ENCODE measurements at places on chromosomes 1 and 21.

DNA sequence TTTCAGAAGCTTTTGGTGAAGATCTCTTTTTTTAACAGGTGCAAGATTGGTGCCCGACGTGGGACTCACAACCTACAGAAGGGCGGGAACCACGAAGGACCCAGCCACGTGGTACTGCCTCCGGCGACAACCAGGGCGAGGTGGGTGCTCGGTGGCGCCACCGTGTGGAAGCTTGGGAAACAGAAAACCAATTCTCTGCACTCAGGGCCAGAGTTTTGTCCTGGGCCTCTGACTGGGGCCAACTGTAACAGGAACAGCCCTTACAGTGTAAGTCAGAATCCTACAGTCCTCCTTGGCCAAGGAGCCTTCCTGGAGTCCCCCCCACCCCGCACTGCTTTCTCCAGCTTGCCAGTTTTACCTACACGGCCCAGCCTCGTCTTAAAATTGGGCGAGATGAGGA, 11.6 kb upstream of the S100A7A start:
- DNase-seq: peak; percentile 67

GRCh38 chr21:15616864-15617574, 112.8 kb upstream of the USP25 start:
- DNase-seq: peak; percentile 27

DNA sequence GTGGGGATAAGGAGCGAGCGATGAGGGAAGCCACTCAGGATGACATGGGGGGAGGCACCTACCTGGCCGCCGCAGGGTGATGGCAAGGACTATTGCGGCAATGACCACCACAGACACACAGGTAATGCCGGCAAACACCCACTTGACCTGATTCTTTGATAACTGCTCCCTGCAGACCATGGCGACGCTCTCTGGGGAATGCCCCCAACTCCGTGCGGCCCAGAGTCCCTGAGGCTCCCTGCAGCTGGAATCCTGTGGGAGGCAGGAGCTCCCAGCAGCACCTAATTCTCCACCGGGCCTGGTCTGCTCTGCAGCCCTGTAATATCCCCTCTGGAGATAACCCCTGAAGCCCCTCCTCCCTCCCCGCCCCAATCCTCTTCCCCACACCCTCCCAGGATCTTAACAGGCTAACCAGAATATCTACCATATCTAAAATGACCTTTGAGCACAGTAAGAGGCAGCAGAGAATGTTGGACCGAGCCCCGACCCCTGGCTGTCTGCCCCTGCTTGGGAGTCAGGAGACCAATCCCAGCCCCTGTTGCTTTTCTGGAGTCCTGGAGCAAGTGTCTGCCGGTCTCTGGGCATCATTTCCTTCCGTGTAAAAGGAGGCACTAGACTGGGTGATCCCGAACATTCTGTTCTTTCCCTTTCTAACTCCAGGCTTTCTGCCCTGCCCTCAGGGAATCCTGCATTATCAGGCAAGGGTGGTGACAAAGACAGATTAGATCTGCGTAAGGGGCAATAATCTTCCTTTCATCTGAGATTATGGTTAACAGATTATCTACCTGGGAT, at the start of gene FAM151A:
Gene FAM151A, minus strand, starts transcription at position 310 of the 792 bp plus-strand sequence. Its CDS starts 130 bp downstream, at position 180.
- DNase-seq: no peak

GRCh38 chr21:39667353-39667891, 54.7 kb downstream of the B3GALT5 start:
- no peak for DNase-seq

- DNase-seq: no peak
Measured at GRCh38 chr1:171081314-171081753, 9.4 kb upstream of the FMO3 start.

DNA sequence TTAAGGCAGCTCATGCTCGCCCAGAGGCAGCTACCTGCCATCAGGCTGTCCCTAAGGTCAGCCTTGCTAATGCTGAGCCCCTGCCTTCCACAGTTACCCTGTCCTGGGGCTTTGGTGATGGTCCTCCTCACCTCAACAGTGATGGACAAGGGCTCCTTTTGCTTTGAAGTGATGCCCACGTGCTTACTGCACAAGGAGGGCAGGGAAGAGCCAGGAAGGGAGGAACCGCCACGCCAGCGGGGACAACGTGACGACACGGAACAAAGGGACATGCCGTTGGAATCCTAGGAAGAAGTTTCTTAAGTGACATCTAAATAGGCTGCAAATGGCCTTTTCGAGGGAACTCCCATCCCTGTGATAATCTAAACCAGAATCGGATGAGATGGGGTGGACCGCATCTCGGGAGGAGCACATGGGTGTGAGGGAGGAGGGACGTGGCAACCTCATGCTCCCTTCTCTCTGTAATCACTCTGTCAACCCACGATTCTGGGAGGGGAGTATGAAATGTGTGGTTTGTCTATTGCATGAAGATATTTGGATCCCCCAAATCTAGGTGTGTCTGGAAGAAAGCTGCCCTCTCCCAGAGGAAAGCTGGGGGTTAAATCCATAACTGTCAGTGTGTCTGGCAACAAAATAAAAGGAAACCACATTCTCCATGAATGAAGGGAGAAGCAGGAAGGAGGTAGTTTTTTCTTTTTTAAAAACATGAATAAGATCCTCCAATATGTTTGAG, 110.9 kb upstream of the IRF2BP2 start:
- no peak for DNase-seq

DNA sequence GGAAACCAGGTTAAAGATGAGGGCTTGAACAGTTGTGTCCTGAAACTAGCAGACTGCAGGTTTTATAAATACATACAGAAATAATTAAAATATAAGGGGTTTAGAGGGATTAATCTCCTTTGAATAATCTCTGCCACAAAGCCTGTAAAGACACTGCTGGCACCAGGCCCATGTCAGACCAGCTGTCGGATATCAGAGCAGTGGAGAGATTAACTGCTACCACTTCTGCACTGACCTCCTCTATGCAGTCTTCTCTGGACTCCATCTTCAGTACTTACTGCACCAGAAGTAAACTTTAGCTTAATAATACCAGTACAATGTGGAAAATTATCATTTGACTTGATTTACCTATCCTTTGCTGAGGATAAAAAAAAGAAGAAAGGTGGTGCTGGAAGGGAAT, 128.6 kb downstream of the LHX4 start:
- no peak for DNase-seq

DNA sequence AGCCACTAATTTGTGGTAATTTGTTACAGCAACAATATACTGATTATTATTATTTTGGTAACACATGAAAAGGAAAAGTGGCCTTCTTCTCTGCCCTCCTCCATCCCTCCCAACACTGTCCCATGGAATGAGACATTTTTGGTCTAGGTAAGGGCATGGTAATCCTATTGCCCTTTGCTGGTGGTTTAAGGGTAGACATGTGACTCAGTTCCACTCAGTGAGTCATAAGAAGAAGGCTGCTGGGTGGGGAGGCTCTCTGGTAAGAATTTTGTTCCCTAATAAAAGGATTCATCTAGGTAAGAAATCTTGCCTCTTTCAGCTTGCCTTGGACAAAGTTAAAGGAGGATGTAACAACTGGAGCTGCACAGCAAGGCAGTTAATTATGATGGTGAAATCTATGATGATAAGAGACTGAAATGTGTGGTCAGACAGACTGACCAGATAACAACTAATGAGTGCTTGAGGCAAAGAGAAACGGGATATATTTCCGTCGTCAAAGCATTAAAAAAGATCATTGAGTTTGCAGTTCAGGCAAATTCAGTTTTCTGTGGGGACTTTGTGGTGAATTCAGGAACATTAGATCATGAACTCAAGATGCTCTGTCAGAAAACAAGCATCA, 232.0 kb upstream of the KCNK2 start:
- no peak for DNase-seq

DNA sequence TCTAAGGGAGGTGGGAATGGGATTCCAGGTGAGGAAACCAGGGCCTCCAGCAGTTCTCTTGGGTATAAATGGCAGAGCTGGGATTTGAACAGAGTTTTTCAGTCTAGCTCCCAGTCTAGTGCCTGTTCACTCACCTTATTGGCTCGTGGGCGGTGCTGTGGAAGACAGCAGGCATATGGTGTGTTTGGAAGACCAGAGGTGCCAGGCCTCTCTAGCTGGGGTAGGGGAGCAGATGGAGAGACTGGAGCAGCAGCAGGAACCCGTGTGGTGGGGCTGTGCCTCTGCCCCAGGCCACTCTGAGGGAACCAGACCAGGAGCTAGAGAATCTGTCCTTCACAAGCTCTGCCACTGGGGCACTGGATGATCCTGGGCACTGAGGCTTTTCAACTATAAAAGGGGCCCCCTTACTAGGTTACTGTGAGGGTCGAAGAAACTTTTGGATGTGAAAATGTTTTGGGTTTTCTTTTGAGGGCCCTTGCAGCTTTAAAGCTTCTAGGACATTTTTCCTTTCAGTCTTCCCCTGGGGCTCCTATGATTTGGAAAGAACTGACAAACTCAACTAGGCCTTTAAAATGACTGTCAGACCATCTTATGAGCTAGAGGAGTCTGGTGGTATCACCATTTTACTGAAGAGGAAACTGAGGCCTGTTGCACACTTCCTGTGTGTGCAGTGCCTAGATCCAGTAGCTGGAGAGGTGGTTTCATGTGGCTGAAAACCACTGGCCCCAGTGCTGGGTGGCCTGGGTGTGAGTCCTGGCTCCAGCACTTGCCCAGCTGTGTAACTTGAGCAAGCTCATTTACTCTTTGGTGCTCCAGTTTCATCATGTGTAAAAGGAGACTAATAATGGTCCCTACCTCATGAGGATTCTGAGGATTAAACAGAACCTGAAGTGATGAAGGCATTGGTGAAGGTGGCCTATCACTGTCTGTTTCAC, 6.1 kb downstream of the DMRTB1 start:
- DNase-seq: no peak

DNA sequence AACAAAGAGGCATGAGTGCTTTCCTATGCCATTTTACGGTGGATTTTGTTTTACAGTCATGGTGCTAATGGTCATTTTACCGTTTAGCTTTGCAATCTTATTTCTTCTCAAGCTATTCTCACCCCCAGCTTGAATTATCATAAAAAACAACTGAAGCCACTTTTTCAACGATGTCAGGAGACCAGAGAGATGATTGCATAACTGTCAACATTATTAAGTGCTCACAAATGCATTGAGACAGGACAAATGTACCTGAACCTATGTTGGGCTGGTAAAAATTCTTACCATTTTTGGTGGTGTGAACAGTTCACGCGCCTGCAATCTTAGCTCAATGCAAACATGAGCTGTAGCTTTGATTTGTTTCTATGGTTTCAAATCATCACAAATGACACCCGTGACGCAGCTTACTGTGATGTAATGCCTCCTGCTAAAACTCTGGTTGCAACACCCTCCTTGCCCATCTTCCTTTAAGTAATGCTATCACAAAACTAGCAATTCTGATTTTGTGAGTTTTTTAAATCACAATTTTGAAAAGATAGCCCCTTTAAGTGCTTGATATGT, 104.4 kb downstream of the UCHL5 start:
- peak; percentile 86 for DNase-seq

DNA sequence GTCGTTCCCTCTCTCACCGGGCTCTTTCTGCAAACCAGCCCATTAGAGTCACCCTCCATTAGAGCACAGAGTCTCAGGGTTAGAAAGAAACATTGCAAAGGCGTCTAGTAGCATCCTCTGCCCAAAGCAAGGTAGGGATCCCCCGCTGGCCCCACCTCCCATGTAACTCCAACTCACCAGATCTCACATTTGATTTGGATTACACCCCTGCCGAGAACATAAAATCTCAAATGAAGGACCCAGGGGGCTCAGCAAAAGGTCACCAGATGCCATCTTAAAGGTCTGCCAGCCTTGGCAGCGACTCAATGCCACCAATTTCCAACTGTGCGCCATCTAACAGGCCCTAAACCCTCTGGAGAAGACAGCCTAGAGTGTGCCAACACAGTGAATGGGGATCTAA, 14.1 kb downstream of the C1orf87 start:
- no peak for DNase-seq

- no peak for DNase-seq
Measured at GRCh38 chr1:190474650-190475211, 2.9 kb downstream of the BRINP3 start.

DNA sequence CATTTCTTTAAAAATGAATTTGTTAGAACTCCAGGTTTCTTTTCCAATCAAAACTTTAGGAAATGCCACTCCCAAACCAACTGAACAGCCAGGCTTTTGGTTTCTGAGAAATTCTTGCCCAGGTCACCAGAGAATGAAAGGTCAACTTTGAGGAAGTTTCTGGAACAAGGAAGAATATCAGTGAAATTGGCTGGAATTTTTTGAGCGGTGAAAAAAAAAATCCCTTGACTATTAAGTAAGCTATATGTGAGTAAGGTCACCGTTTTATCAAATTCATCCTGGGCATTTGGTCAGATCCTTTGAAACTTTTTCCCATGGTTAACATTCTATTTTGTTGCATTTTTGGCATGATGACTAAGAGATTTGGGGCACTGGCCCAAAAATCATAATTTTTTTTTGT, 469.3 kb downstream of the LTN1 start:
- no peak for DNase-seq

- no peak for DNase-seq
Measured at GRCh38 chr1:227777156-227777555, 38.3 kb upstream of the PRSS38 start.

DNA sequence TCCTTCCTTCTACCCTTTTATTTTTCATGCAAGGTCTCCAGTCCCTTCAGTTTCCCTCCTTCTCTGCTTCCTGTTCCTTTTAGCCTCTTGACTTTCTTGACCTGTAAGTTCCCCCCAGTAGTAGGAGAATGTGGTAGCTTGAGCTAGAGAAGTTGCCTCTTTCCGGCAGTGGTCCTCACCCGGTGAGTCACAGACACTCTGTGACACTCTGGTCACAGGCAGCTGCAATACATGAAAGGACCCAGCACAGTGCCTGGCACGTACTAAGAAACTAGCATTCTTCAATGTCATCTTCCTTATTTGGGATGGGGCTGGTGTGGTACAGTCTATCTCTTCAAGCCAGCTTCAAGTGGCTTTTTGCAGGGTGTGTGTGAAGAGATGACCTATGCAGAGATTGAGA, 16.0 kb downstream of the PFKFB2 start:
- DNase-seq: peak; percentile 39

GRCh38 chr1:244218220-244218619, 167.1 kb downstream of the ZBTB18 start:
- DNase-seq: no peak

- no peak for DNase-seq
Measured at GRCh38 chr1:203592156-203592555, 34.5 kb upstream of the ATP2B4 start.

DNA sequence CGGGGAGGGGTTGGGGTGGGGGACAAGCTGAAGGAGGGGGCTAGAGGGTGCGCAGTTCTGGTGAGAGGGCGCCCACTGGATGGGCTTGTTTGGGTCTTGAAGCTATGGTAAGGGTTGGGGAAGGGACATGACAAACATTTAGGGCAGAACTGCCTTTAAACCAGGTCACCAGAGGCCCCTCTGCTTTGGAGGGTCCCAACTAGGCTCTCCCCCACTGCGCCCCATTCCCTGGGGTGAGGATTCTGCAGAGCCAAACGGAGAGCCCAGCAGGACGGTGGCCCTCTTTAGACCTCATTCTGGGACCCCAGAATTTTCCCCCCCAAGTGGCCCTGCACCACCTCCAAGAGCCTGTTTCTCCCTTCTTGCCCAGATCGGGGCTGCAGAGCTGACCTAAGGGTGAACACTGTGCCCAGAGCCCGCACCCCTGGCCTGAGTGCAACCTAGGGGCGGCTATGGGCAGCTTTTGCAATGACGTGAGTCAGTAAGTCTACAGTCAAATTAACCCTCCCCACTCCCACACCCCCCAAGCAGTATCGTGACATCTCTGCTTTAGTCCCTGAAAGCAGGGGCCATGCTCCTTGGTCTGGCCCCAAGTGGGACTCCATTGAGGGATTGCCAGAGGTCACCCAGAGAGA, 593.8 kb downstream of the MATN1 start:
- peak; percentile 43 for DNase-seq

All from inflammatory macrophage treated with lipopolysaccharide for 4 hours (primary cell).